ENCODE measurements at places on chromosomes 12 and 14. TPM values are rescaled to one million over a fixed set of nuclear protein-coding genes. Genes with fewer than 3 reads are reported as not detected.

GRCh38 chr14:28467611-28468010, 299.0 kb upstream of the FOXG1 start:
- no peak for DNase-seq

The YEATS4 gene
- 13.8 TPM for total RNA-seq

DNA sequence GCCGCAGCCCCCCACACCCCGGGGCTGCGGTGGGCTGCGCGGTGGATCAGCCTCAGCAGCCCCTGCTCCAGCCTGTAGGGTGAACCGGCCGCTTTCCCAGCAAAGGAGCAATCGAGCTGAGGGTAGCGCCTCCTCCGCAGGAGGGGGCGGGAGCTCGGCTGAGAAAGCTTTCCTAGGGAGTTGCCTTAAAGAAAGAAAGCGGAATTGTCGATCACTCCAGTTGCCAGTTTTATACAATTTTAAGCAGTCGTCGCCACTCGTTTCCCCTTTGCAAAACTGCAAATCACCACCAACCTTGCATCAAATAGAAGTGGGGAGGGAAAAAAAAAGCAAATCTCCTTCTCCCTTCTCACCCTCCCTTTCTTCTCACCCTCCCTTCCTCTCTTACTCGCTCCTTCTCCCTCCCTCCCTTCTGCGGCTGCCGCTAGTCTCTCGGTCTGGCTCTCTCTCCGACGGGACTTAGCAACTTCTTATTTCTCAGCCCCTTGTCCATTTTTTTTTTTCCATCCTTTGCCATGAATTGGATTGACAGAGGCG, at the start of gene PDE3A:
PDE3A (plus strand) TSS at position 424 of the 537 bp plus-strand sequence. CDS start 748 bp downstream, outside the sequence.
- no peak for DNase-seq

- DNase-seq, result peak; percentile 63
Observed at GRCh38 chr14:68506021-68506644, 286.7 kb downstream of the ZFP36L1 start.

DNA sequence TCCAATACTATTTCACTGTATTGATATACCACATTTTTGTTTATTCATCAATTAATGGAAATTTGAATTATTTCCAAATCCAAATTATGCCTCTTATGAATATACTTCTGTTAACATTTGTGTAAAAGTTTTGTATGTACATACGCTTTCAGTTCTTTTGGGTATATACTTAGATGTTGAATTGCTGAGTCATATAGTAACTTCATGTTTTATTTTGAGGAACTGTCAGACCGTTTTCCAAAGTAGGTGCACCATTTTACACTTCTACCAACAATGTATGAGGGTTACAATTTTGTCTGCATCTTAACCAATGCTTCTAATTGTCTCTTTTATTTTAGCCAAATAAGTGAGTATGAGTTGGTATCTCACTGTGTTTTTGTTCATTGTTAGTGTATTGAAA, 10.2 kb upstream of the CCER1 start:
- DNase-seq, result no peak

- DNase-seq, result no peak
Observed at GRCh38 chr12:39873065-39873464, 232.8 kb downstream of the SLC2A13 start.

The ASCL1 gene
- not detected for total RNA-seq

The SIX6 gene
- total RNA-seq, result not detected
